ENCODE measurements at places on chromosomes 7 and 10.

GRCh38 chr7:12481722-12482121 is 78.1 kb upstream of the VWDE start:
- DNase-seq, result peak; percentile 10

GRCh38 chr7:150405584-150406311 is 26.6 kb downstream of the ZNF775 start:
- DNase-seq, result peak; percentile 59

GRCh38 chr7:85081392-85081791 is 105.5 kb downstream of the SEMA3D start:
- DNase-seq, result no peak

GRCh38 chr7:116095396-116095795 is 64.8 kb upstream of the TFEC start:
- no peak for DNase-seq

DNA sequence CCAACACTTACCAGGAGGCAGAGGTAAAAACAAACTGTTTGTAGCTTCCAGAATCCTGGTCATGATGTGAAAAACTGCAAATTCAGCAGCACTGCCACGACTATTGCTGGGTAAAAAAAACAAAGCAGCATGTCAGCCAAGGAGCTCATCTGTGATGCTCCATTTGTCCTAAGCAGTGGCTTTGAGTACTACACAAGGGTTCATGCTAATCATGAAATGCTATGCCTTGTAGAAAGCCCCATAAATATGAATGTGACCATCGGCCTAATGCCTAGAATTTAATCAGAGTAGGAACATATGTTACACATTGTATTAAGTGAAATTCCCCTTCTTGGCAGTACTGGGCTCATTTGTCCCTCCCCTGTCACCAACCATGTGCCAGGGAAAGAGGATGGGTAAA is 95.4 kb downstream of the GSAP start:
- DNase-seq, result no peak

GRCh38 chr7:112495810-112496462 is 15.1 kb downstream of the LSMEM1 start:
- DNase-seq, result peak; percentile 80

DNA sequence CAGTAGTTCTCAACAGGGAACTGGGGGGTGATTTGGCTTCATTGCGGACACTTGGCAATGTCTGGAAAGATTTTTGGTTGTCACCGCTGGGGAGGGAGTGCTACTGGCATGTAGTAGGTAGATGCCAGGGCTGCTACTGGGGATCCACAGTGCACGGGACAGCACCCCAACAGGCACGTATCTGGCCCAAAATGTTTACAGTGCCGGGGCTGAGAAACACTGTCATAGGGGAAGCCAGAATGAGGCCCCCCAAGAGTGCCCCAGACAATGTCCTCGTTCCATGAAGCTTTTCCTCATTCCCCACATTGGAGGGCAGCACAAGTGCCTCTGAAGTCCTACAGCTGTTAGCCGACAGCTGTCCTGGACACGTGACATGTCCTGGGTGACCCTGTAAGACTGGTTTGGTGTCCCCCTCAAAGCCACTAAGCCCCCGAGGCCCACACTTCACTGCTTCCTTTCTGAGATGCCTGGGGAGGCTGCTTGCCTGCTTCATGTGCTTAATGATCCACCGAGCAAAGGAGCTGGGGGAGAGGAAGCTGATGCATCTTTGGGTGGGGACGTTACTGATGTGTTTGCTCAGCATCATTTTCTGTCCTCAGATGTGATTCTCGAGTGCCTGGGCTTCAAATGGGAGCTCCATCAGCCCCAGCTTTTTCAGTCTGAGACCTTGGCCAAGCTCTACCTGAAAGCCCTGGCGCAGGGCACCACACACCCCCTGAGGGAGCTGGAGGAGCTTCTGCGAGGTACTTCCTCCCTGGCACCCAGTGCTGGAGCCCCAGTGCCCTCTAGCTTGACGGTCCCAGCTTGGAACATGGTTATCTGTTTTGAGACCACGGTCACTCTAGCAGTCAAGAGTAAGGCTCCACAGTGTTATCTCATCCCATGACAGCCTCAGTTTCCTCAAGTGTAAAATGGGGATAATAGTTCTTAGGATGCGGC is 14.7 kb downstream of the BTBD16 start:
- DNase-seq, result no peak

GRCh38 chr7:148630078-148630477 is 39.5 kb downstream of the C7orf33 start:
- DNase-seq, result no peak

DNA sequence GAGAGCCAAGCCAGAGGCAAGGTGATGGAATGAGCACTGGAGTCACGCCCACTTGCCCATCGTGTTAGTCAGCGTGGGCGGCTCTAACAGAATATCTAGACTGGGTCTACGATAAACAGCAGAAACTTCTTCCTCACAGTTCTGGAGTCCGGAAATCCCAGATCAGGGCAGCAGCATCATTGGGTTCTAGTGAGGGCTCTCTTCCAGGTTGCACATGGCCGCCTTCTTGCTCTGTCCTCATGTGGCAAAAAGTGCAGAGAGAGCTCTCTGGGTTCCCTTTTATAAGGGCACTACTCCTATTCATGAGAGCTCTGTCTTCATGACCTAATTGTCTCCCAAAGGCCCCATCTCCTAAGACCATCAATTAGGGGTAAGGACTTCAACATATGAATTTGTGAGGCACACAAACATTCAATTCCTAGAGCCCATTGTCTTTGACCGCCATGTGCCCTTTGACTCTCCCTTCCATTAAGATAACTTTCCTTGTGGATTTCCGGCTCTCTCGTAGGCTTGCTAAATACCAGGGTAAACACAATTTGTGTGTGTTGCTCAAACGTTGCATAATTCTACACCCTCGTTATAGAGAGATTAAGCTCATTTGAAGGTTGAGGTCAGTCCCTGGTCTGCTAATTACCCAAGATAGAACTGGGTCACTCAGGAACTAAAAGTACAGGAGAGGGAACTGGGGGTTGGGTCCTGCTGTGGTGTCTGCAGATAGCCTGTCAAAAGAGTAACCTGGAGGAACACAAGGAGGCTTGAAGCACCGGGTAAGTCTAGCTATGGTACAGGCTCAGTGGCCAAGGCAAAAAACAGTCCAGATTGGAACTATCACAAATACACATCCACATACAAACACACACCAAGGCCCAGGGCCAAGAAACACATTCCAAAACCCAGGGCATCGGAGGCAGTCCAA is 28.7 kb upstream of the USP6NL start:
- no peak for DNase-seq

DNA sequence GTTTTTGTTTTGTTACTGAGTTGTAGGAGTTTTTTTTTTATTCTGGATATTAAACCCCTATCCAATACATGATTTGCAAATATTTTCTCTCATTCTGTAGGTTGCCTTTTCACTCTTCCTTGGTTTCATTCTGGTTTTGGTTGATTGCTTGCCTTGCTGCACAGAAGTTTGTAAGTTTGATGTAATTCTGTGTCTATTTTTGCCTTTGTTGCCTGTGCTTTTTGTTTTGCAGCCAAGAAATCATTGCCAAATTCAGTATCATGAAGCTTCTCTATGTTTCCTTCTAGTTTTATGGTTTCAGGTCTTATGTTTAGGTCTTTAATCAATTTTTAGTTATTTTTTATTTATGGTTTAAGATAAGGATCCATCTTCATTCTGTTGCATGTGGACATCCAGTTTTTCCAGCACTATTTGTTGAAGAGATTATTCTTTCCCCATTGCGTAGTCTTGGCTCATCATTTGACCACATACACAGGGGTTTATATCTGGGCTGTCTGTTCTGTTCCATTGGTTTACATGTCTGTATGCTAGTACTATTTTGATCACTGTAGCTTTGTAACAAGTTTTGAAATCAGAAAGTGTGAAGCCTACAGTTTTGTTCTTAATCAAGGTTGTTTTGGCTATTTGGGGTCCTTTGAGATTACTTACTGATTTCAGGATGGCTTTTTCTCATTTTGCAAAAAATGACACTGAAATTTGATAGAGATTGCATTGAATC is 26.4 kb downstream of the BMPR1A start:
- no peak for DNase-seq

DNA sequence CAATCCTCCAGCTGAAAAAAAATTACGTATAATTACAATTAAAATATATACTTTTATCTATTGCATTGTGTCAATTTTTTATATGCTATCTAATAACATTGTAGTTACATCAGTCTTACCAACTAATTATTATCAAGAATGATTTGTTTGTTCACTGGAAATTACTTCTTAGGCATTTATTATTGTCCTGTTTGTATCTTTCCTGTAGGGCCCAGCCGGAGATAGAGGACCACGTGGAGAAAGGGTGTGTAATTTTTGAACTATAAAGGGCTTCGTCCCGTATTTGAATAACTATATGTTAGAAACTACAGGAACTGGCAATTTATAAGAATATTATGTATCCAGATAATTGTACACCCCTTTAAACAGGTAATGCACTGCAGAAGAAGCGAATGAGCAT is 4.1 kb downstream of the COL1A2 start:
- peak; percentile 16 for DNase-seq
